ENCODE measurements at places on chromosomes 2 and 18.

GRCh38 chr2:169415233-169415748, 53.0 kb upstream of the LRP2 start:
- DNase-seq = no peak

- peak; percentile 63 for DNase-seq
Measured at GRCh38 chr2:26503231-26503880, 25.4 kb upstream of the OTOF start.

DNA sequence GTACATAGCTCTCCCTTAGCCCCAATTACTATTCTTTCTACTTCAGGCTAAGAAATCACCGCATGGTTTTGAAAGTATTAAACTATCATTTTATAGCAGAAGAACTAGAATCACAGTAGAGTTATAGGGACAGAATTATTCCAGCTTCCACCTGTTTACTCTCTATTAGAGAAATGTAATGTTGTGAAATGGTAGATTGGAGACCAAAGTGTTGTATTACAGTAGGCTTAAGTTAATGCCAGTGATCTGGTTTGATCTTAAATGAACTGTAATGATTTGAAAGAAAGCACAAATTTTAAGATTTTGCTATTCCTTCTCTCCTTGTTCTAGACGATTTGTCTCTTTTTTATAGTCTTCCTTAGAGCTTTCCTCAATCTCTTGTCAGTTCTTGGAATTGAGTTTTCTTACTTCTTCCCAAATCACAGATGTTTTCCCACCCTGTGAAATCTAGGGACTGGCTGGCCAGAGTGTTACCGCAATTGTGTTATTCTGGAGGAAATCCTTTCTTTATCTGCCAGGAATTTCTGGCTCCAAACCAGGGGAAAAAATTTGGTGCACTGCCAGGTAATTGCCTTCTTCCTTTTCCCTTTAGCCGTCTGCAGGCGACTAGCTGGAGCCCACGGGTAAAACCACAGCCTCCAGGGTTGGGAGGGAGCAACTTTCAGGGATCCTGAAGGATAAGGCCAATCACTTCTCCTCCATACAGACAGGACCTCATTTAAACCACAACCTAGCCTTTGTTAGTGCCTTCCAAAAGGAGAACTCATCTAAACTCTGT, 51.7 kb downstream of the NOP58 start:
- no peak for DNase-seq

- DNase-seq = no peak
Measured at GRCh38 chr2:18677280-18677679, 87.9 kb upstream of the NT5C1B start.

- DNase-seq = no peak
Measured at GRCh38 chr18:61261870-61262269, 71.4 kb upstream of the CDH20 start.

DNA sequence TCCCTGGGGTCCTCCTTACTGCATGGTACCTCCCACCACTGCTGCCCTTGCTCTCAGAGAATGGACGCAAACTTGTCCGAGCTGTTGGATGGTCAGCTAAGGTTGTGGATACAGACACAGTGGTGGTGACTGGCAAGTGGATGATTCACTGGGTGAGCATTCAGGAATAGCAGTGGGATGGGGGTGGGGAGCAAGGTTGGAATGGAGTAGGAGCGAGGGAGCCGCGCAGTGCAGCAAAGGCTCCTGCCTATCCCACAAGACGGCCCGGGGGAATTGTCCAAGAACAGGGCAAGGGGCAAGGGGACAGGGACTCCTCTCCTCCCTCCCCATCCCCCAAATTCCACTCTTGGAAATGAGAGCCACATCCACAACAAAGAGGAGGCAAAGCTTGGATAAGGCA, 102.2 kb downstream of the PIEZO2 start:
- DNase-seq = no peak

GRCh38 chr18:13488281-13488929, 238.0 kb downstream of the FAM210A start:
- DNase-seq = no peak

DNA sequence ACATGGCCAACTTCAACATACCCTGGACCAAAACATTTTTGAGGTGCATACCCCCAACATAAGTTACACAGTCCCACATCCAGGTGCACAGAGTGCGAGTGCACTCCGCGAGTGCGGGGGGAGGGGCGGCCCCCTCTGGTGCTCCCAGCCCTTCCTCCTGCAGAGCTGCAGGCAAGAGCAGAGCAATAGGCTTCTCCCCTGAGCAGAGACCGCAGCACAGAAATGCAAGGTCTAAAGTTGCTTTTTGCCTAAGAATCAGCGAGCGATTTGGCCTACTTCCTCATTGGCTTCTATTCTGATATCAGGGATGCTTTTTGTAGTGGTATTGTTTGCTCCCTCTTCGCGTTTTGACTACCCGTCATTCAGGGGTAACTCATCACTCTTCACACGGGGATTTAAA, 40.6 kb downstream of the BOLA3 start:
- no peak for DNase-seq

GRCh38 chr2:95346738-95347671, 49.9 kb downstream of the KCNIP3 start:
- DNase-seq = no peak

DNA sequence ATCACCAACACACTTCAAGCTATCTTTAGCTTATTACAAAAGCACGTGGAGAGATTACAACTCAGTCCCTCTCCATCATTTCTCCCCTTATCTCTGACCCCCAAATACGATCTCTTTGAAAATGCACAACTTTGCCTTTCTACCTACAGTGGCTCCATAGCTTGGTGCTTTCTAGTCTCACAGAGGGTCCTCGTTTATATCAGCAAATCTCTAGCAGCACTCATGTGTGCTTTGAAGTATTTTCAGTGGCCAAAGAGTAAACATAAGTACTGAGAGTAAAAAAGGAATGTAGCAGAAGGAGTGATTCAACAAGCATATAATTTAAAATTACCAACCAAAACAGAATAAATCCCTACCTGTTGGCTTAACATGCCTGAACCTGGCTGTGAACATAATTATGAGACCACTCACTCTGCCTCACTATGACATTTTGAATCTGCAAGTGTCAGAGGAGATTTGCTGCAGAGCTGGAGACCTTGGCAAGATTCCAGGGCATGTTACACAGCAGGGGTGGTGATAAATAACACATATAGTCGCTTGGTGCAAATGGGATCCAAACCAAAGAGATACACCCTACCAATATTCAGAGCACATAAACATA, 54.6 kb downstream of the LAMA3 start:
- no peak for DNase-seq

GRCh38 chr2:181407171-181407570, 50.0 kb upstream of the ITGA4 start:
- DNase-seq = no peak

- DNase-seq = no peak
Measured at GRCh38 chr18:36212301-36213171, 25.2 kb downstream of the MOCOS start.

DNA sequence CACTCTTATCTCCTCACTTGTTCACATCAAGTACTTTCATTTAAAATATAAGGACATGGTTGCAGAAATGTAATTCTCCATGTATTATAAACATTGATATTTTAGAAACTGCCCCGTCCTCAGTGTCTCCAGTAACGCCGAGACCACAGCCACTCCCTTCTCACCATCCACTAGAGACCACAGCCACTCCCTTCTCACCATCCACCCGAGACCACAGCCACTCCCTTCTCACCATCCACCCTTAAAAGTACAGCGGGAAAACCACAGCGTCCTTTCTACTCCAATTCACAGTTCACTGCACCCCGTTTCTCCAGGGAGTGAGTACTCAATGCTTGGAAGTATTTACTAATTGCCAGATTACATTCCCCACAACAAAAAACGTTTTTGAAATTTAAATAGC, 1452.2 kb upstream of the ACVR2A start:
- DNase-seq = no peak

- DNase-seq = no peak
Measured at GRCh38 chr2:229780856-229781773, 66.8 kb upstream of the DNER start.

DNA sequence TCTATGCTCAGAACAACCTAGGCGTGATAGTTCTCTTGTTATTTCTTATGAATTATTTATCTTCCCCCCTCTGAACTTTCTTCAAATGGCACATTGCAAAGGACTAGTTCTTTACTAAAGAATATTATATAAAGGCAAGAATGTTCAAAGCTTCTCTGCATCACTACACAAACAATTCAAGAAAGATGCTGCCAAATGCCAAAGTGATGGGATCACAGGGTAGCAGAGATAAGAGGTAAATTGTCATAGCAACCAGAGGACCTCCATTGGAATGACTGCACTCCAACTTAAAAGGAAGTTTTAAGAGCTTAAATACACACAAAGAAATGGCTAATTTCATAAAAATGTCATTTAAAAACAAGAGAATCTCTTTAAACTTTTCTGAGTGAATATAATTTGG, 72.8 kb downstream of the AQP4 start:
- no peak for DNase-seq

DNA sequence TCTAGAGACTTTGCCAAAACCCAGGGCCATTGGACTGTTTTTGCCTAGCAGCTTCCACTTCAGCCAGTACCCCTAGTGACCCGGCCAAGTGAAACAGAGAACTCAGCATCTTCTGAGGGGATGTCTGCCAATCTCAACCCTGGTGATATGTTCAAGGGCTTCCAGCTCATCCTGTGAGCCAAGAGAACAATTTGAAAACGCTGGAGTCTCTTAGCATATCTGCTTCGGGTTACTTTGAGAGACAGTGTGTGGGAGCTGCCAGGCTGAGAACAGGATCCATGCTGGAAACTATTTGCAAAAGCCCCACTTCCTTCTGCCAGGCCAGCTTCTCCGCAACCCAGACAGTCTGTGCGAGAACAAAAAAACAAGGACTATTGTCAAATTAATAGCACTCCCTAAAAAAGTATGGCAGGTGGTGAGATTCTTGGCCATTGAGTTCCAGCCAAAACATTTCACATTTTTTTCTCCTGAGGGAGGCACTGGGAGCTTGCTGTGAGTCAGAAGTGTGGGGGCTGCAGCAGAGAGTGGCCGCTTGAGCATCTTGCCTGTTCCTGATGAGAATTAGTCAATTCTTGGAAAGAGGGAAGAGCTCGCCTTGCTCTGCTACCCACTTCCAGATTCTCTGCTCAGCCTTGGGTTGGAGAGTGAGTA, 395.6 kb upstream of the TRIB2 start:
- DNase-seq = no peak

GRCh38 chr2:85503168-85503850, 35.7 kb upstream of the MAT2A start:
- no peak for DNase-seq

DNA sequence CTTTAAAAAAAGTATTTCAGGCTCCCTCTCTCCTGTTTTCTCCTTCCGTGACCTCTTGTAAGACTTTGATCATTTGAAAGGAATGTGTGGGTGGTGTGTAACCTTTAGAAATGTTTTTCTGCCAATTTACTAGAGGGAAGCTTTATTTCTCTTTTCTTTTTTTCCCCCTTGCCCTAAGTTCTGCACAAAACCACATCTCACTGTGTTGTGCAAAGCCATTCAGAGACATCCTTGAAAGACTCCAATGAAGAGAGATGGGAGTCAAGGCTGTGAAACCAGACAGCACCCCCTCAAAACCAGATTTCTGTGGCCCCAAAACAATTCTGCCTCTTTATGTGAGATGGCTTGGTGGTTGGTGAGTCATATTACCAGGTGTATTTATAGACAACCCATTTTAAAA, 184.6 kb upstream of the ERBB4 start:
- DNase-seq = no peak

Data from activated T-helper 1 cell treated with Interleukin-2 at 50 U/mL for 16 hours (primary cell).